Endothelial cell of umbilical vein (primary cell): ENCODE measurements at places on chromosomes 13 and 19. TPM values are rescaled to one million over a fixed set of nuclear protein-coding genes. Genes with fewer than 3 reads are reported as not detected.

Gene CGB1
- not detected in 2 replicates for total RNA-seq

DNA sequence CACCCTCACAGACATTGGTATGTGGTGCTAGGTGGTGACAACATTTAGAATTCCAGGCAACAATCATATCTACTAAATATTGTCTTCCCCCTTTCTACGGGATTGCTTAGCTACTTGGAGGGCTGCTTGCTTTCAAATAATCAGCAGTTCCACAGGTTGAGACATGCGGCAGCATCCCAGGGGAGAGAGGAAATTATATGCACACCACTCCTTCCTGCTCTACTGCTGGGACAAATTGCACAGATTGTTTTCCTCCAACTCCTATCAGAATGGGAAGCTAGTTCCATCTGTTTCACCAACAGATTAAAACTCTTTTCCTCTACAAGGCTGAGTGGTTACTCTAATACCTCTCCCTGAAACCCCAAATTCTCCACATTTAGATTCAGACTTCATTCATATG, 275.4 kb downstream of the DNAJC15 start:
- DNase-seq, result peak; percentile 48

GRCh38 chr13:46150134-46150693, 31.8 kb downstream of the LCP1 start:
- DNase-seq, result no peak

DNA sequence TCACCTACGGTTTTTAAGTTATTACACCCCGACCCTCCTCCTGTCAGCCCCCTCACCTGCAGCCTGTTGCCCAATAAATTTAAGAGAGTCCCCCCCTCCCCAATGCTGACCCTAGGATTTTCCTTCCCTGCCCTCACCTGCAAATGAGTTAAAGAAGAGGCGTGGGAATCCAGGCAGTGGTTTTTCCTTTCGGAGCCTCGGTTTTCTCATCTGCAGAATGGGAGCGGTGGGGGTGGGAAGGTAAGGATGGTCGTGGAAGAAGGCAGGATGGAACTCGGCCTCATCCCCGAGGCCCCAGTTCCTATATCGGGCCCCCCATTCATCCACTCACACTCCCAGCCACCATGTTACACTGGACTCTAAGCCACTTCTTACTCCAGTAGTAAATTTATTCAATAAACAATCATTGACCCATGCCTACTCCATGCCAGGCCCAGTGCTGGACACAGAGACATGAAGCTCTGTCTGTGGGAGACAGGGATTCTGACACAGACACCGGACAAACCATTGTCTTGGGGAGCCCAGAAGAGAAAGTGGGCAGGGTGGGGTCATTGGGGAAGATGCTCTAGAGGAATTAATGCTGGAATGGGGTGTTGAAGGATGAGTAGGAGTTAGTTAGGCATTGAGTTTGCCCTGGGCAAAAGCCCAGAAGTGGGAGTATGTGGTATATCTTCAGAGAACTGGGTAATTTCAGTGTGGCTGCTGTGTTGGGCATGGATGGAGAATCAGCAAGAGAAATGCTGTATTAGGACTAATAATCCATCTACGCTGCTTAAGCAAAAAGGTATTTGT, 19.2 kb downstream of the CKM start:
- no peak for DNase-seq
